Omental fat pad (tissue), 4 donors: ENCODE measurements at places on chromosomes 16 and 17.

DNA sequence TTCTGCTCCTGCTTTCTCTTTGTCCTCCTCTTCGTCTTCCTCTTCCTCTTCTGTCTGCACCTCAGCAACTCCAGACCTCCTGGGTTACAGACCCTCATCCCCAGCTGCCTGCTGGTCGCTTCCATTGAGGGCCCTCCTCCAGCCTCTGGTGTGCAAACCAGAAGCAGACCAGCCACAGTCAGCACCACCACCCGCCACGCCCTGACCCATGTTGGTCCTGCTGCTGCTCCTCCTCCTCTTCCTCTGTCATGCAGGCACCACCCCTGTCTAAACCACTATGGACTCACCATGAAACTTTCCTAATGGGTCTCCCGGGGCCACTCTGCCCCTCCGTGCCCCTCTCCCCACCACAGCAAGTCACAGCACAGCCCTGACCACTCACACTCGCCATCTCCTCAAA is 11.4 kb upstream of the OGFOD3 start:
- no peak for DNase-seq

- DNase-seq: peak; percentile 28
These were observed 25.2 kb downstream of the MIS12 start for GRCh38 chr17:5511401-5512225.

DNA sequence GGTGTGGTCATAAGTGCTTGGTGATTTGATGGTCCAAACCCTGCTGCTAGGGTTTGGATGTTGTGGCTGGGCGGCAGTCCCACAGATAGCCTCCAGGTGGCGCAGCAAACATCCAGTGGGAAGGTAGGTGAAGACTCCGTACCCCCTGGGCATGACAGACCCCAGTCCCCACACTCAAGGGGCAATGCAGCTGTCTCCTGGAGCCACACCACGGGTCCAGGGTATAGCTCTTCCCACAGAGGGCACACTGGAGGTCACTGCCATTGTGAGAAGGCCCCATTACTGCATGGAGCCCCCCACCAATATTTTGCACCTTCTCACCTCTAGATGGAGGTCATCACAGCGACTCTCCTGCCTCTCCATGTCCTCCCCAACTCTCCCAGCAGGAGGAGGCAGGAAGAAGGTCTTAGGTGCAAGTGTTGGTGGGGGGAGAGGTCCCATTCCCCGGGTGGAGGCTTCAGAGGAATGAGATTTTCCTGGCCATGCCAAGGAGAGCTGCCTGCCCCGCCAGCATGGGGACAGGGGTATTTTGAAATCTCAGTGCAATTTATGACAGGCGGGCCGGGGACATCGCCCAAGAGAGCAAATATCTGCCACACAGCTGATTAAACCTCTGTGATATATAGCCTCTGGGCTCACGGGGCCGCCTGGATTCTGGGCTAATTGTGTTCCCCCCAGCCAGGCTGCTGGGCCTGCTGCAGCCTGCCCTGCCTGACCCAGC is 17.1 kb upstream of the C17orf113 start:
- peak; percentile 54 for DNase-seq

- no peak for DNase-seq
These were observed 174.0 kb upstream of the CIBAR2 start for GRCh38 chr16:85286066-85286831.

- DNase-seq: no peak
These were observed 12.6 kb downstream of the MAP2K3 start for GRCh38 chr17:21297026-21297520.
